ENCODE measurements at places on chromosomes 11 and 22.

- DNase-seq, result no peak
These were observed 80.1 kb downstream of the GAB2 start for GRCh38 chr11:78337554-78337924.

GRCh38 chr11:123061403-123062157, at the start of gene HSPA8:
Gene HSPA8, minus strand, starts transcription at chr11:123062136. Its CDS starts 812 bp downstream, at chr11:123061324.
- peak; percentile 82 for DNase-seq

DNA sequence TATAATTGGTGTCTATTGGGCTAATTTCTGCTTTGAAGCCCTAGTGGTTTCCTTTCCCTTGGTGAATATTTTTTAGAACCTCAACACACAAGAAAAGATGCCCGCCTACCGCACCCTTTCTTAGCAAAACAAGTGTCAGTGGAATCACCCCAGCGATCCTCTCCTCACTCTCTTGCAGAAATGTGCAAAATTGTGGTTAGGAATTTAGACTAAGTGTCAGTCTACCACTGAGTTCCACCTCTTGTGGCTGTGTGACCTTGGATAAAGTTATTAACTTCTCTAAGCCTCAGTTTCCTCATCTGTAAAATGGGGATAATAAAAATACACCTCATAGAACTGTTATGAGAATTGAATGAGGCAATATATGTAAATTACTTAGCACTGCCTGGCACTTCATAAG, 5.3 kb upstream of the JAML start:
- no peak for DNase-seq

GRCh38 chr22:44175676-44176075, 5.0 kb upstream of the PARVG start:
- DNase-seq, result no peak

DNA sequence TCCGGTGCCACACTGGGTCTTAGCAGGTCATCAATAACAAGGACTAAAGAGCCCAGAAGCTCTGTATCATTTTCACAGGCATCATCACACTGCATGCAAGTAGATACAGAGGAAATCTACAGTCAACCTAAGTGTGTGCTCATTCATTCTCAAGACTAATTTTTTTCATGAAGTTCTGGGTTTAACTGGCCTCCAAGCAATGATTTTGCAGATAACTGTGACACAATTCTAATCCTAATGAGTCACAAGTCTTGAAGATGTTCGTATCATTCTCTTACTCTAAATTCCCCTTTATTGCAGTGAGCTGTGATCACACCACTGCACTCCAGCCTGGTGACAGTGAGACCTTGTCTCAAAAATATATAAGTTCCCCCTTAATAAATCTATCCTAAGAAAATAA, 2.5 kb downstream of the OR52W1 start:
- no peak for DNase-seq

DNA sequence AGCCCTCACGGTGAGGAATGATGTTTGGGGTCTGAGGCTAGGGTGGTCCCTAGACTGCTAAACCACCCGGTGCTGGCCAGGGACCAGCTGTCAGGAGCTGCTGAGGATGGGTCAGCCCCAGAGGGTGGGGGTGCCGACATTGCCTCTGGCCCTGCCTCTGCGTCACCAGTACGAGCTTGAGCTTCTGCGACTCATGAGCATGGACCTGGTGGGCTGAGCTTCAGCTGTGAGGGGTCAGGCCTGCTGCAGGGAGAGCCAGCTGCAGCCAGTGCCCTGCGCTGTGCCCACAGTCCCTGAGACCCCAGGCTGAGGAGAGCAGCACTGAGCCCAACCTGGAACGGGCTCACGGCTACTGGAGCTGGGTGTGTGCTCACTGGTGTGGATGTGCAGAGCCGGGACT, 7.0 kb downstream of the DERL3 start:
- DNase-seq, result no peak

DNA sequence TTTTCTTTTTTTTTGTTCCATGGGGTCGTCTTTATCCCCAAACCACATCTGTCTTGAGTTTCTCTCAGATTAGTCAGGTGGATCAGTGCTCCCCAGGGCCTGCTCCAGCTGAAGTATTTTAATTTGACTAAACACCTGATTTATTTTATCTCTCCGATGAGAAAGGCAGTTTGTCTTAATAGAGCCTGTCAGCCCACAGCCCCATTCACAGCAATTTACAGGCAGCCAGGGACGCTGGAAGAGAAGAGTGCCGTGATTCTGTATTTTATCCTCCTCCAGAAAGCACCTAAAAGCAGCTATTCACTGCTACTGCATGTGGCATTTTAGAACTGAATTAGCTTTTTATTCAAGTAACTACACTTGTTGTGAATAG, 164.5 kb downstream of the SOX6 start:
- no peak for DNase-seq

DNA sequence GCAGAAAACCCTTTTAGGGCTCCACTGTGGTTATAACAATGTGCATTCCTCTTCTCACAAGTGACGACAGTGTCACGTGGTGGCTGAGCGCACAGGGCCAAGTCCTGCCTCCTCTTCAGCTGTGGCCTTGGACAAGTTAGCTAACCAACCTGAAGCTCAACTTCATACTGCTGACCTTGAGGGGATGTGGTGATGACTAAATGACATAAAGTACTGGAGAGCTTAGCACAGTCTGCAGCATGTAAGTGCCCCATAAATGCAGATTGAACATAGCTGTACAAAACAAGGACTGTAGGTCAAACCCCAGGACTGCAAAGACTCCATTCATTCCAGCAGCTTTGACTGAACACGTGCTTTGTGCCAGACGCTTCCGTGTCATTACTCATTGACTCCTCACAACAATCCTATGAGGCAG, 20.1 kb upstream of the MRGPRX2 start:
- DNase-seq, result no peak

GRCh38 chr11:18332891-18333290, 10.5 kb downstream of the GTF2H1 start:
- DNase-seq, result no peak

GRCh38 chr11:12007769-12008737, at the start of gene DKK3:
Gene DKK3, minus strand, starts transcription at chr11:12008626. Its CDS starts 44 bp downstream, at chr11:12008582.
- peak; percentile 44 for DNase-seq

GRCh38 chr22:43159484-43160178, 8.3 kb downstream of the TSPO start:
- DNase-seq, result peak; percentile 14

DNA sequence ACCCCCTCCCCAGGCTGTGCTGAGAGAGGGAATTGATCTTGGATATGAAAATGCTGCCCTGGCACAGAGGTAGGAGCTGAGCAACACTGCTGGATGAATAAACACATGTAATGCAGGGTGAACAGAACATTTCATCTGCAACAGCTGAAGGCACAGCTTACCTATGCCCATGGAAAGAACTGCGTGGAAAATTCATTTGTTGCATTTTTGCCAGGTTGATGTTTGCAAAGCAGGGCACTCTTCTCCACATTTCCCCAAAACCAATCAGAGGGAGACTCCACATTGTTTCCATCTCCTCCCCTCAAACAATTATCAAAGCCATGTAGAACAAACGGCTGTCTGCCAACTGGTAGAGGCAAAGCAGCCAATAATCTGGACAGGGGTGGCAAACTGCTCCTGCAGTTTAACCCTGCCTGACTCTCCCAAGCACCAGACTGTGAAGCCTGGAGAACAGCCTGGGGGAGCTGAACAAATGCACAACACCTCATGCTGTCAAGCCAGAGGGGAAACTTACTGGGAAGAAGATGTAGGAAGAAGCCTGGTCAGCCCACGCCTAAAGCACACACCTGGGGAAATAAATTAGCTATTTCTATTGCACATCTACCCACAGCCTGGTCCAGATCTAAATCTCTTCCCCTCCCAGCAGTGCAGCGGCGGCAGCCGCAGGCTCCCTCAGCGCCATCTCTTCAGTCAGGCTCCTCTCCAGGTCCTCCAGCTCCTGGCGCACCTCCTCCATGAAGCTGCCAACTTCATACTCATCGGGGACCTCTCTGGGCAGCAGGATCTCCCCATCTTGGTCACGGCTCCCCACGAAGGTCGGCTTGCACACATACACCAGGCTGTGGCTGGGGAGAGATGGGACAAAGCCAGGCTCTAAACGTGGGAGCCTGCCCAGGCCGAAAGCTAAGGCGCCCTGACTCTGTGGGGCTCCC, 44.3 kb downstream of the DKK3 start:
- DNase-seq, result no peak

- no peak for DNase-seq
These were observed 164.6 kb downstream of the ARHGAP42 start for GRCh38 chr11:100851584-100852152.

GRCh38 chr11:32118025-32118974, 27.4 kb downstream of the RCN1 start:
- DNase-seq, result peak; percentile 38
